Stomach (tissue), 19 donors: ENCODE measurements at places on chromosomes 16 and 17.

DNA sequence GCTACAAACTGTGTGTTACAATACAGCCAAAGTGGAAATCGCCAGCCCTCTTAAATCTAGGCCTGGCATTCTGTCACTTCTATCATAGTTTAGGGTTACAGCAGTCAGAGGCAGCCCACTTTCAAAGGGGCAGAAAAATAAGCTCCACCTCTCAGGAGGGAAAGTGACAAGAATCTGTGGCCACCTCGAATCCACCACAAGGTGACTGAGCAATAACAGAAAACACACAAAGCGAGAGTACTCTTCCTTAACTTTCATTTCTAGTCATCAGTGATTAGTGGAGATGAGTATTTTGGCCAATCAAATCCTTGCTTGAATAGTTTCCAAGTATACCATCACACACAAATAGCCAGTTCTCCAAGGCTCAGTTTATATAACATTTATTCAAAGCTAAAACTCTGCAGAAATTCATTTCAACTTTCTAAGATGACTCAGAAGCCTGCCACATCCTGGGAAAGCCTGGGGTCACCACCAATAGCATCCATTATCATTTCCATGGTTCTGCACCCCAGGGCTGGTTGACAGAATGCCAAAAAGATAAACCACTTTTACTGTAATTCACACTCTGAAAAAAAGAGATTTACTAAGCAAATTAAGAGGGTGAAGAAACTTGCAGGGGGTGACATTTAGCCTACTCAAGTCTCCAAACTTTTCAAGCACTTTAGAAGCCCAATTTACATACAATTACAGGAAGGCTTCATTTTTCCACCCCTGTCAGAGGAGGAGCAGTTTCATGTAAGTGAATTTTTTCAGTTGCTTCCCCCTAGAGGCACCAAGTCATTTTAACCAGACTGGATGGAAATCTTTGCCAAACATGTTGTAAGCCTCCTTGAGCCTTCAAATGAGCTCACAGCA lies 66.8 kb downstream of the SALL1 start:
- H3K4me1 ChIP-seq: no peaks in the 10 kb centered on the region
- H3K36me3 ChIP-seq: no peaks in the 10 kb centered on the region

DNA sequence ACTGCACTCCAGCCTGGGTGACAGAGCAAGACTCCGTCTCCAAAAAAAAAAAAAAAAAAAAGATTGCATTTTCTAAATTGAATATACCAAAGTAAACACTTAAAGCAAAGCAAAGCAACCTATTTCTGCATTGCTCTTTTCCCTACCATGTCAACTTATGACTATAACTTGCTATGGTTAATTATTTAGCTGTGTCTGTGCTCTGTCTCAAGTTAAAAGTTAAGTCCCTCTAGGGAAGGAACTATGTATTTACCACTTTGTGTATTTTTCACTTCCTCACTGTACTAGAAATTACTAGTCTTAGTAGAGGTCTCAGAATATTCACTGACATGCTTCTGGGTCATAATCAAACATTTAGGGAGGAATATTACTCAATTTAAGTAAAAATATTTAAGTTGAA lies 711.7 kb upstream of the SOX9 start:
- H3K36me3 ChIP-seq: no peaks in the 10 kb centered on the region
- DNase-seq: no peak
- H3K27me3 ChIP-seq: no peaks in the 10 kb centered on the region
- no peak overlapping the region for H3K4me3 ChIP-seq
- no peak overlapping the region for H3K27ac ChIP-seq

GRCh38 chr16:49158029-49158642 lies 123.5 kb downstream of the CBLN1 start:
- no peak overlapping the region for H3K27ac ChIP-seq
- H3K4me3 ChIP-seq: no peak overlapping the region
- DNase-seq: no peak
- H3K4me1 ChIP-seq: no peaks in the 10 kb centered on the region
- no peaks in the 10 kb centered on the region for H3K27me3 ChIP-seq

- H3K27me3 ChIP-seq: no peaks in the 10 kb centered on the region
- H3K36me3 ChIP-seq: peaks cover 99% of the 10 kb centered on the region
- no peak overlapping the region for H3K27ac ChIP-seq
- no peak overlapping the region for H3K4me3 ChIP-seq
Observed at GRCh38 chr17:40266882-40267281, 20.8 kb upstream of the CDC6 start.

GRCh38 chr17:18951941-18952842 lies at the start of gene SLC5A10:
Gene SLC5A10 (plus strand): TSS chr17:18952165. CDS start chr17:18952206, 41 bp downstream.
- no peak within 1 kb of the TSS for H3K27ac ChIP-seq
- no peaks in the 10 kb centered on the region for H3K36me3 ChIP-seq
- H3K4me1 ChIP-seq: no peaks in the 10 kb centered on the region
- no peak for DNase-seq

DNA sequence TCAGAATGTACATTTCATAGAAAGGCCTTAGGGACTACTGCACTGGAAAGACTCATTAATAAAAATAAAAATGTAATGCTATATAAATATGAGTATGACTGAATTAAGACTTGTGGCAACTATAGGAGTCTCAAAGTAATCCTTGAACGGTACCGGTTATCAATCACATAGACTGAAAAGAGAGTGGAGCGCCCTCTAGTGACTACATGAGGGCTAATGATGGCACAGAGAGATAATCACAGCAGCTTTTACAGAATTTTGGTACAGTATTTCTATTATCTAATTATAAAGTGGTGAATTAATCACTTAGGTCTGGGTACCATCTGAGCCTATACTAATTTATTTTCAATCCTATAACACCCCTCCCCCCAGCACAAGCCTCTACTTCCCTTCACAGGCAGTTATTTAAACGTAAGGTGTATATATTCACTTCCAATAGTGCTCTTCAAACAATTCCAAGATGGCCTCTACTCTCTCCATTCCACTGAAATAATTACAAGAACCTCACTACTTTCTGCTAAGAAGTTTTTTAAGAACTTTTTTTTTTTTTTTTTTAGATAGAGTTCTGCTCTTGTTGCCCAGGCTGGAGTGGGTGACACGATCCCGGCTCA lies 40.7 kb upstream of the ANKFY1 start:
- H3K4me3 ChIP-seq: no peak overlapping the region
- peaks cover 27% of the 10 kb centered on the region for H3K36me3 ChIP-seq
- no peaks in the 10 kb centered on the region for H3K27me3 ChIP-seq
- H3K4me1 ChIP-seq: peaks cover 7% of the 10 kb centered on the region
- H3K27ac ChIP-seq: no peak overlapping the region
- DNase-seq: peak; percentile 43
